ENCODE measurements at places on chromosomes 13 and 19.

DNA sequence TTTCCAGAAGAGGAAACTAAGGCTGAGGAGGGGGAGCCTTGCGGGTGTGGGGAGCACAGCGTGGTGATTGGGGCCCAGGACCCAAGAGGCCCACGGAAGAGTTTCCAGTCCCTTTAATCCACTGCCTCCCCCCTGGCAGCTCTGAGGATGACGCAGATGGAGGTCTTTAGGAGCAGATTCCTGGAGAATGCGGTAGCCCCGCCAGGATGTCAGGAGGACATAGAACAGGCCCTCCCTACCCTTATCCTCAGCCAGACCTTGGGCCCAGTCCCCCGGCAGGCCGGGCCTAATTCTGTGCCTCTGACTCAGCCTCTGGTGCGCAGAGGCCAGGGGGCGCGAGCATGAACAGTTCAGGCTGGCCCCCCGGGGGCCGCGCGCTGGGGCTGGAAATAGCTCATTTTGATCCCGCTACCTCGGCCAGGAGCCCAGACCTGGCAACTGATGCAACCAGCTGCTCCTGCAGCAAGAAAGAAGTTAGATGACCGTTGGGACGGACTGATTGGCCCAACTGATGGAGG is 461 bp upstream of the HSPB6 start:
- DNase-seq, result no peak

GRCh38 chr13:109160887-109161669 is 531.7 kb downstream of the MYO16 start:
- no peak for DNase-seq

GRCh38 chr19:7739801-7740681 is 7.3 kb downstream of the CD209 start:
- DNase-seq, result no peak

- peak; percentile 37 for DNase-seq
Measured at GRCh38 chr13:23159205-23159759, 21.5 kb upstream of the SGCG start.

- no peak for DNase-seq
Measured at GRCh38 chr13:75800545-75800944, 164.4 kb downstream of the LMO7 start.

GRCh38 chr13:42396901-42397655 is 125.1 kb downstream of the AKAP11 start:
- DNase-seq, result no peak

GRCh38 chr19:41546386-41546789 is 29.6 kb upstream of the CEACAM21 start:
- no peak for DNase-seq

DNA sequence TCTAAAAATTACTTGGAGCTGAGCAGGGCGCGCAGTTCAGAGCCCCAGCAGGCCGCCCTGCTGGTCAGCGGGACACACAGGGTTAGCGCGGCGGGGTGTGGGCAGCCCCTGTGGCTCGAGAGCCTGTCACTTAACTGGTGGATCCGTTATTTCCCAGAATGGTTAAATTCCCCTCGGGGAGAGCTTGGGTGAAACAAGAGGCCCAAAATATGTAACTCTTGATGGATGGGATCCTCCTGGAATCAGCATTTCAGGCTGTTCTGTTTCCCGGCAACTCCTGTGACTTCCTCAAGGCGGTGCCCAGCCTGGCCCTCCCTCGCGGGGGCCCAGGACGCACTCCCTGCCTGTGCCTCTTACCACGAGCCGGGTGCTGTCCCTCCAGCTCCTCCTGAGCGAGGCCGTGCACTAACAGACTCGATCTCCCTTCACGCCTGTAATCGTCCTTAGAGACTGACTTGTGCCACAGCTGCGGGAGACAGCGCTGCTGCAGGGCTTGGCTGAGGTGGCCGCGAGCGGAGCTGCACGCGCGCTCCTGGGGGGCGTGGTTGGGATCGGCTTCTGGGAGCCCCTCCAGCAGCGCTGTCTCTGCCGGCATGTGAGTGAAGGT is 9.7 kb downstream of the PTBP1 start:
- no peak for DNase-seq
